ENCODE measurements at places on chromosomes 4 and X. TPM values are rescaled to one million over a fixed set of nuclear protein-coding genes. Genes with fewer than 3 reads are reported as not detected.

The MAGEB10 gene
- not detected for total RNA-seq

The RNF128 gene
- total RNA-seq: not detected

- DNase-seq: no peak
Observed at GRCh38 chrX:69262036-69262936, 97.0 kb upstream of the PJA1 start.

- no peak for DNase-seq
Observed at GRCh38 chr4:98284640-98285046, 23.5 kb downstream of the RAP1GDS1 start.

DNA sequence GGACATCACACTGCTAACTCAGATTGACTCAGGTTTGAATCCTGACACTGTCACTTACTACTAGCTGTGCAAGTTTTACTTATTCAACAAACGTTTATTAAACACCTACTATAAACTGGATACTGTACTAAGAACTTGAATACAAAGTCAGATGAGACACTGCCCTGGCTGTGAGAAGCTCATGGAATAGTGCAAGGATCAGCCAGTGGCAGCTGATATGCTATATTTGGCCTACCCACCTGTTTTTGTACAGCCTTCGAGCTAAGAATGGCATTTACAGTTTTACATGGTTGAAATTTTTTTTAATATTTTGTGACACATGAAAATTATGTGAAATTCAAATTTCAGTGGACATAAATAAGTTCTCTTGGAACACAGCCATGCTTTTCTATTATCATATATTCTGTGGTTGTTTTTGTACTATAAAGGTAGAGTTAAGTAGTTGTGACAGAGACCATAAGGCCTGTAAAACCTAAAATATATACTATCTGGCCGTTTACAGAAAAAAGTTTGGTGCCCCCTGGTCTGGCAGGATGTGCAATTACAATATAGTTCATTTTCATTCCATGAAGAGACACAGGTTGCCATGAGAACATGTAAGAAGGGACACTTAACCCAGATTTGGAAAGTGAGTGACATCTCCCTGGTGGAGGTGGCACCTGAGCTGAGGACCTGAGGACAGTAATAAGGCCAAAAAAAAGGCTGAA, 3.4 kb upstream of the SEC24D start:
- DNase-seq: no peak

- no peak for DNase-seq
Observed at GRCh38 chr4:153592064-153592463, 92.0 kb upstream of the TLR2 start.

DNA sequence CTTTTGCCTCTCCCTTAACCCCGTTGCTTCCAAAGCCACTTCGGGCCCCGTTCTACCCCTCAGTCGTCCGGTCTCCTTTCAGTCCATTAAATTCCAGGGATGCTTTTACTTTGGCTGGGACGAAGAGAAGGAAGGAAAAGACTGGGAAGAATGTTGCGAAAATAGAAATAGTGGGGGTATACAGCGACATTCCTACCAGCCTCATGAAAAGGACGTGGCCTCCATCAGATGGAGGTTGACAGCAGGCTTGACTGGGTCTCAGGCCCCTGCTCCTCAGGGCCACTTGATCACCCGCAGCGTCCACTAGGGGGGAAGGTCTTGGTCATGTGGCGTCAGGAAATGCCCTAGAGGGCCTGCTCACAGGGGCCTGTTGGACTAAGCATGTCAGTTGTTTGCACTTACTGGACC, 657 bp upstream of the ANKRD50 start:
- DNase-seq: peak; percentile 7

DNA sequence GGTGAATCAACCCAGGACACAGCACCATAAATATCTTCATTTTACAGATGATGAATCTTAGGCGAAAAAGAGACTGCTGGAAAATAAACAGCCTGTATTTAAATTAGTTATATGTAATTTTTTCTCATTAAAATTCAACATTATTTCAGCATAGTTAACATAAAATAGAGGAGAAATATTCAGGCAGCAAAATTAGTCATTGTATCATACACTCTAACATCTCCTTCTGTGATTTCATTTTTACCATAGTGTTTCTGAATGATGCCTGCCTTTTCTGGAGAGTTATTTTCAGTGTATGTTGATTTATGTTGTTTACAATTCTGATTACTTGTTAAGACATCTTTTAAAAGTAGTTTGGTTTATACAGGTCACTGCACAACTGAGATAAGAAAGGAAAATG, 82.3 kb upstream of the KCNIP4 start:
- DNase-seq: no peak

DNA sequence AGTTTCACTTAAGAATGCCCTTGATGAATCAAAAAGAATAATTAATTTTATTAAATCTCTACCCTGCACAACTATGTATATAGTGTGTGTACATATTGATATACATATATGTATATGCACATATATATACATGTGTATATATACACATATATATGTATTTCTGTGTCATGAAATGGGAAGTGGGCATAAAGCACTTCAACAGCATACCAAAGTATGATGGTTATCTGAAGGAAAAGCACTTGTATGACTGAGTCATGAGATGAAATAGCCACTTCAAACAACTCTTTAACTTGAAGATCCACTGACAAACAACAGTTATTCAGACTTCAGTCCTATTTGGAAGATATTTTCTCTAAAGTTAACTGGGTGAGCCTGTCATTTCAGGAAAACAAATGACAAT, 16.3 kb downstream of the RNF128 start:
- DNase-seq: no peak

GRCh38 chr4:129344058-129344457, 248.1 kb downstream of the C4orf33 start:
- DNase-seq: no peak

DNA sequence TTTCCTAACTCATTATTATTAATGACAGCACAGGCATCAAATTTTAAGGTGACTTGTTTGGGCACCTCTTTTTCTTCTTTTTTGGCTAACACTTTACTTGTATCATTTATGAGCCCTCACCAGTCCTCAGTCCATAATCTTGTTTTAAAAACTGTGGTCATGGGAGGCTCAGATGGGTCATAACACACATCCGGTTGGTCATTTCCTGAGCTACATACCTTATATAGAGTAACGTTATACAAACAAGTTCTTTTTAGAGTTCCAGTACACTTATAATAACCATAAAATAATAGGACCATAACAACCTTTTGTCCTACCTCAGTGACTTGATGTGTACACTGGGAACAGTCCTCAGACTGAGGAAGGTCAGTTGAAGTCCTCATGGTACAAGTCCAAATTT, 21.1 kb upstream of the PLS3 start:
- no peak for DNase-seq

DNA sequence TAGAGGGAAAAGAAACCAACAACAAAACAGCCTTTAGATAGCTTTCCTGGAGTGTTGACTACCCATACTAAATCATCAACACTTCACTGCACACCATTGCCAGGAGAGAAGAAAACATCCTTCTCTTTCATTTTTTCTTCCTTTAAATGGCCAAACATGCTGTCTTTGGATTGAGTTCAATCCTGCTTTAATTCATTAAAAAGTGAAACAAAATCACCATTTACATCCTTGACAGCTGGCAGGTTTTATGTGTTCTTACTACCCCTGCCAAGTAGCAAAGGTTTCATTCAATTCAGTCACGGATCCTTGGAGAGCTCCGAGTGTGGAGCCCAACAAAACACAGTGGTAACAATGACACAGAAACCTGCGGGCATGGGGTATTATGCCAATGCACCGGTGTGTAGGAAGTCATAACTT, 568.3 kb downstream of the ANKRD50 start:
- no peak for DNase-seq

GRCh38 chrX:79147477-79147876, 3.0 kb downstream of the GPR174 start:
- no peak for DNase-seq
